NCI-H187 treated with DMSO at 0.1 percent for 48 hours (cell line): ENCODE measurements at places on chromosomes 5 and 9.

DNA sequence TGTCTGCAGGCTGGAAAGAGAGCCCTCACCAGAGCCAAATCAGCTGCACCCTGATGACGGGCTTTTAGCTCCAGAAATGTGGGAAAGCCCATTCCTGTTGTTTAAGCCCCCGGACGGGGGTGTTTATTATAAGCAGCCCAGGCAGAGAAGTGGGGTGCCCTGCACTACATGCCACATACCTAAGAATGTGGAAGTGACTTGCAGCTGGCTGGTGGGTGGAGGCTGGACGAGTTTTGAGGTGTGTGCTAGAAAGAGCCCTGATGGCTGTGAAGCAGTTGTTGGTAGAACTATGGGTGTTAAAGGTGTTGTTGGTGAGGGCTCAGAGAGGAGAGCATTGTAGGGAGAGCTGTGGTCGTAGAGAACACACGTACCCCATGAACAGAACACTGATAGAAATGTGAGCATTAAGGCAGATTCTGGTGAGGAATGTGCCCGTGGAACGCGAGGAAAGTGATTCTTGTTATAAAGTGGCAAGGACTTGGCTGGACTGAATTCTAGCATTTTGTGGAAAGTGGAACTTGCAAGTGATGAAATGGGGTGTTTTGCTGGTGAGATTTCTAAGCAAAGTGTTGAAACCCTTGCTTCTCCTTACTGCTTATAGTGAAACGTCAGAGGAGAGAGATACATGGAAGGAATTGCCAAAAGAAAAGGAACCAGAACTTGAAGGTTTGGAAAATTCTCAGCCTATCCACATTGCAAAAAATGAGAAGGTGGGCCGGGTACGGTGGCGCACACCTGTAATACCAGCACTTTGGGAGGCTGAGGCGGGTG lies 38.9 kb downstream of the AHRR start:
- DNase-seq = no peak

DNA sequence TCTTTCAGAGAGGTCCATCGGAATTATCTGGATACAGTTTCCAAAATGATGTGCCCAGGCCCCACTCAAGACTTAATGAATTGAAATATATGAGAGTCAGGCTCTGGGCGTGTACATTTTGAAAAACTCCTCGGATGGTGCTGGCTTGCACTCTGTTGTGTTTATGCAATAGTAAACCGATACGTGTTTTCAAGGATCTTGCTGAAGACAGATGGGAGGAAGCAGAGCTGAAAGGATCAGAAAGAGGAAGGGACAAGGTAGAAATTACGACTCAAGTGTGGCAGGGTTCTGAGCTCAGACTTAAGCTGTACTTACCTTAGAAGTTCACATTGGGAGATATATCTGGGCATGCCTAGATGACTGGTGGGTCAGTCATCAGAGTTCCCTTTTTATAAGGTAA lies 13.7 kb upstream of the STOM start:
- no peak for DNase-seq

DNA sequence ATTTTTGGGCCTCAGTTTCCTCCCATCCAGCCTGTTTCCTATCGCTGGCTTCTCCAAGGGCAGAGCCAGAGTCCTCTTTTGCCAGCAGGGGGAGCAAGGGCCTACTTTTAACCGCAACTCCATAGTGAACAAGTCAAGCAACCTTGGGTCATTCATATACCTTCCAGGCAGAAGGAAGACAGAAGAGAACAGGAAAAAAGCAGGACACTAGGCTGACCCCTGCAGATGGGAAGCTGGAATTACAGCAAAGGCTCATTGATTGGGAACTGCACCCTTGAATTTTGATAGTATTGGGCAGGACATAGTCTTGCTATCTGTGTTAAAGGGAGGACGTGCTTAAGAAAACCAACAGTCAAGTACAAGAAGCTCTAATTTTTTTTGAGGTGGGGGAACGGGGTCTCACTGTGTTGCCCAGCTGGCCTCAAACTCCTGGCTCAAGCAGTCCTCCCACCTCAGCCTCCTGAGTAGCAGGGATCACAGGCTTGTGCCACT lies 30.1 kb downstream of the QRFP start:
- peak; percentile 28 for DNase-seq

DNA sequence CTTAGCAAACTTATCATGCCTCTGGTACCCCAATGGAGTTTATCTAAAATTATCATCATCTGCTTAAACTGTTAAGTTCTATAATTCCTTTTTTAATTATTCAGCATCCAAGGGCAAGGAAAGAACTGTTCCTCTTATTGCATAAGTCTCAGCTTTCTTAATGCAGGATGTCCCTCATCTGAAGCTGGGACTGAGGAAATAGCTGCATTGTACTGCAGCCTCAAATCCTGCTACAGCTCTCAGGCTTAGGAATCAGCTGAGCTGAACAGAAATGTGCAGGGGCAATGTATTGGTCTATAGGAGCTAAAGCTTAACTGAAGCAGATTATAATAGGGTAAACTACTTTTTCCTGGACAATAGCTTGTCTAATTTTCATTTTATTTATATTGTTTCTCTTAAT lies 48.0 kb downstream of the HAPLN1 start:
- no peak for DNase-seq

DNA sequence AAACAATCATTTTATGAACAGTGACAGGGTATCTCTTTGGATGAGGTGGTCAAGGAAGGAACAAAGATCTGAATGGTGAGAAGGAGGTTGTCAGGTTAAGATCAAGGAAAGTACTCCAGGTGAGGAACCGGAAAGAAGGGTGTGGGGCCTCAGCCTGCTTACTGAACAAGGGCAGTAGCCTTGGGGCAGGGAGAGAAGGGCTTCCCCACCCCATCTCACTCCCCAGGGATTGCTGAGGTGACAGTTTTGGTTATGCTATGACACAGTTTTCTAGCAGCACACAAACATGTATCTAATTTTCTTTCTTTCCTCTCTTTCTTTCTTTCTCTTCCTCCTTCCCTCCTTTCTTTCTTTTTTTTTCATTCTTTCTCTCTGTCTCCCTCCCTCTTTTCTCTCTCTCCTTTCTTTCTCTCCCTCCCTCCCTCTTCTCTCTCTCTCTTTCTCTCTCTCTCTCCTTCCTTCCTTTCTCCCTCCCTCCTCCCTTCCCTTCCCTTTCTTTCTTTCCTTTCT lies 4.1 kb upstream of the HDHD3 start:
- no peak for DNase-seq

- no peak for DNase-seq
Measured at GRCh38 chr9:16282216-16282615, 588.3 kb downstream of the BNC2 start.

DNA sequence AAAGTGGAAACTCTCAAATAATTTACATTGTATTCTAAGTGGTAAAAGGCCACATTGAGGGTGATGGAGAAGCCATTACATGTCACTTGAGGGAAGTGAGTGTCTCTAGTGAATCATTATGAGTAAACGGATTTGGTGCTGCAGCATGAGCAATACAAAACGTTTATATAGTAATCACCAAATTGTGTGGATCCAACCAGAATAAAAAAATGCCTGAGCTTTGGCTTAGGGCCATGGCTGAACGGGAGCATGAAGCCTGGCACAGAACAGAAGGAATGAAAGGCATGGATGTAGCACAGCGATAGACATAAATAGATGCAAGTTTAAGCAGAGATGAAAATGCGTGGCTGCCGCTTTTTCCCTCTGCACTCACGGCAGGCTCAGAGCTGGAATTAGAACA lies 58.3 kb downstream of the PTTG1 start:
- DNase-seq = no peak

DNA sequence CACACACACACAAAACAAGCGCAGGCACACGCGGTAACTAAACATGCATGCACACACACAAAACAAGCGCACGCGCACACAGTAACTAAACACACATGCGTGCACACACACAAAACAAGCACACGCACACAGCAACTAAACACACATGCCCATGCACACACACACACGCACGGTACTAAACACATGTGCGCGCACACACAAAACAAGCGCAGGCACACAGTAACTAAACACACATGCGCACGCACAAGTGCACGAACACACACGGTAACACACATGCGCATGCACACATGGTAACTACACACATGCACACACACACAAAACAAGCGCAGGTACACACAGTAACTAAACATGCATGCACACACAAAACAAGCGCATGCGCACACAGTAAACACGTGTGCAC lies 19.9 kb upstream of the SLC6A3 start:
- no peak for DNase-seq

GRCh38 chr5:170560938-170561337 lies 57.1 kb downstream of the KCNIP1 start:
- DNase-seq = no peak

DNA sequence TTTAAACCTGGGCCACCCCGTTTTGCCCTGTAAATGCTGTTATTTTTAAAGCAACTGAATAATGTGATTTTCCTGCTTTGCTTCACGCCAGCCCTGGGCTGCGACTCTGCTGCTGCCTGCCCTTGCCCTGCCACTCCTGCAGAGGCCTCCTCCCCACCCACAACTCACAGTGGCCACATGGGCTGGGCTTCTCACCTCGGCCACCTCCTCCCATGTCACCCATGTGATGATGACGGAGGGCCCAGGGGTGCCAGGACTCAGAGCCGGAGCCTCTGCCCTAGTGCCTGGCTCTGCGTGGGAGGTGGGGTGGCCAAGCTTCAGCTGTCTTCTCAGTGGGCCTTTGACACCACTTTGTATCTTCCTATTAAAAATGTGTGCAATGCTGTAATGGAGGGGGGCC lies 48.1 kb upstream of the NKD2 start:
- no peak for DNase-seq

DNA sequence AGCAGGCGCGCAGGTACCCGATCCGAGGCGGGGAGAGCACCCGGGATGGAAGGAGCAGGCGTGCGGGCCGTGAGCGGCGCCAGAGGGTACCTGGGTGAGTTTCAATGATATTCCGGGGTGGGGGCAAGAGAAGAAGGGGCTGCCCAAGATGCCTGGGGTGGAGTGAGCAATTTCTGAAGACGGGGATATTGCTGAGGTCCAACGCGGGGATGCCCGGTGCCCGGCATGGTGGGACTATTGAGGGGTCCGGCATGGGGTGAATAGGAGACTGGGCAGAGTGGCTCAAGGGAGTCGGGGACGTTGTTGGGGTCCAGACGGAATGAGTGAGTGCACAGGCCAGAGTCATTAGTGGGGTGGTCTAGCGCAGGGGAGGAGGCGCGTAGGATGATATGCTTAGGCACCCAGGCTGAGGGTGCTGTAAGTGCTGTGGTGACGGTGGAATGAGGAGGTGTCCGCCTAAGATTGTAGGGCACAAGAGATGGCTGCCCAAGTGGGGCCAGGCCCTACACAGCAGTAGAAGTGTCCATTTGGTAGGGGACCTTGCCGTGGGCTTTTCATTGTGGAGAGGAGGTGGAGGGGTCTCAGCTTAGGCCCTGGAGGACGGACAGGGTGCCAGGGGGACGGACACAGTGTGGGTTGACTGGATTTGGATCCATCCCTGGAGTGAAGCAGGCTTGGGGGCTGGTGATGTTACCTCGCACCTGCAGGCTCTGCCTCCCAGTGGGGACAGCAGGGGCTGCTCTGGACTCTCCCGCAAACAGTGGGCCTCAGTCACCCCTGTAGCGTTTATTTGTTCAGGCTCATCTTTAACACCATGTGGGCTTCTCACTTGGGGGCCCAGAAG lies 719 bp downstream of the MIGA2 start:
- no peak for DNase-seq

- no peak for DNase-seq
Measured at GRCh38 chr9:3238236-3238635, 287.6 kb downstream of the RFX3 start.

GRCh38 chr9:104879555-104880309 lies 48.2 kb downstream of the ABCA1 start:
- DNase-seq = no peak
